ENCODE measurements at places on chromosomes 2 and 18. TPM values are rescaled to one million over a fixed set of nuclear protein-coding genes. Genes with fewer than 3 reads are reported as not detected.

The FEV gene
- total RNA-seq, result not detected

The MATN3 gene
- not detected for total RNA-seq

The SERPINB7 gene
- not detected for total RNA-seq

The DTNB gene
- 30.1 TPM for total RNA-seq

The PROM2 gene
- 0.60 TPM for total RNA-seq

The SLC23A3 gene
- 0.36 TPM for total RNA-seq

Data from CD4-positive, alpha-beta T cell (primary cell).